CD4-positive, alpha-beta T cell treated with Interleukin-17A for 4 hours (primary cell): ENCODE measurements at places on chromosomes 1 and 21.

- DNase-seq: no peak
These were observed 37.0 kb upstream of the PUM1 start for GRCh38 chr1:31102501-31102950.

GRCh38 chr1:102120910-102121309 is 124.2 kb upstream of the OLFM3 start:
- no peak for DNase-seq

DNA sequence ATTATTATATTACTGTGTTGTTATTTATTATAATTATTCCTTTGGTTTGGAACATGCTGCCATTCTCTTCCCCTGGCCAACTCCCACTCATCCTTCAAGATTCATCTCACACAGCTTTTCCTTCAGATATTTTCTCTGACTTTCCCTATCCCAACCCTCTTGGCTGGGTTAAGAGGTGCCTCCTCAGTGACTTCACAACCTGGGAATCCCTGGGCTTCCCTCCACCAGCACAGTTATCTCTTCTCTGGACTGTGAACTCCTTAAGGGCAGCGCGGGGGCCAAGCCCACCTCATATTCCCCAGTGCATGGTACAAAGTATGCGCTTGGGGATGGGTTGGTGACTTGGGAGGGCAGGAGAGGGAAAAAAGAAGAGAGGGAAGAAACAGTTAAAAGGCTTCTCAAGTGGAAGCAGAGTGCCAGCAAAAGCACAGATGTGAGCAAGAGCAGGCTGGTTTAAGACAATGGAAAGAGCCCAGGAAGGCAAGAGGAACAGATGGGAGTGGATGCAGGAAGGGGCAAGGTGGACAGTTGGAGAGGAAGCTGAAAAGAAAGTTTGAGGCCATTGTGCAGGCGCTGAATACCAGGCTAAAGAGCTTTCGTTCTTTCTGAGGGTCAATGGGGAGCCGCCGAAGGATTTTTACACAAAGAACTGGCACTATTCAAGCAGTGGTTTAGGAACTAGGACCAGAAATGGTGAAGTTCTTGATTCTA is 132.3 kb downstream of the BEND5 start:
- no peak for DNase-seq

DNA sequence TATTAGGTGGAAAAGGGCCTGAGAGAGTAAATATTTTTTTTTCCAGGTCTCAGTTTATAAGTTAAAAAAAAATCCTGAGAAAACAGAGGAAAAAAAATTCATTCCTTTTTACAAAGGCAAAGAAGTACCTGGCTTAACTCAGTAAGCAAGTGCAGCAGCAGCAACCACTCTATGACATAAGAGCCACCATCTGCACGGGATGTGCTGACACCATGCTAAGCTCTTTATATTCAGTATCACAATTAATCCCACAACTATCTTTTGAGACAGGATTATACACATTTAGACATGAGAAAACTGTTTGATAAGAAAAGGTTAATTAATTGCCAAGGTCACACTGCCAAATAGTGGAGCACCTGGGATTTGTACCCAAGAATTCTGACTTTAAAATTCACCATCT is 13.4 kb upstream of the DPT start:
- DNase-seq: no peak

GRCh38 chr1:29903548-29904166 is 667.3 kb downstream of the PTPRU start:
- DNase-seq: no peak

GRCh38 chr1:224333309-224333926 is 3.4 kb upstream of the NVL start:
- DNase-seq: peak; percentile 38

- DNase-seq: no peak
These were observed 1031.6 kb downstream of the KCNT2 start for GRCh38 chr1:195576641-195577040.

- no peak for DNase-seq
These were observed 159.0 kb downstream of the ACTL8 start for GRCh38 chr1:17914131-17914530.

- DNase-seq: no peak
These were observed 24.2 kb downstream of the POFUT2 start for GRCh38 chr21:45263534-45263933.

GRCh38 chr1:21269461-21270085 is 20.7 kb downstream of the ECE1 start:
- no peak for DNase-seq

- DNase-seq: no peak
These were observed 251.8 kb upstream of the IRF2BP2 start for GRCh38 chr1:234861761-234862160.

DNA sequence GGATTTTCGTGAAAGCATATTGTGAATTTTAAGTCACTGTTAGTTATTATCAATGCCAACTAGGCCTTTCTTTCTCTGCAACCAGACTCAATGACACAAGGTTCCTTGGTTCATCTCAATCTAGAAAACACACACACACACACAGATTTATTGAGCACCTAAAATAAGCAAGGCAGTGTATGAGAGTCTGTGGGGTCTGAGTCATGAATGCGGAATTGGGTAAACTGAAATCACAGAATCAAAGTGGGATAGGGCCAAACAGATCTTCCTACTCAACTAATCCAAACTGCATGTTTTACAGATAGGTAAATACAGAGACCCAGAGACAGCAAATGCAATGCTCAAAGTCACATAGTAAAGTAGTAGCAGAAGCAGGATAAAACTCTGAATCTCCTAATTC is 48.5 kb upstream of the NRDC start:
- no peak for DNase-seq
